ENCODE measurements at places on chromosomes 16 and 17.
A peak's percentile ranks its signal among the peaks of the same experiment; 100 is the strongest.

- no peak for DNase-seq
These were observed 5.6 kb upstream of the TUBG2 start for GRCh38 chr17:42653179-42654124.

DNA sequence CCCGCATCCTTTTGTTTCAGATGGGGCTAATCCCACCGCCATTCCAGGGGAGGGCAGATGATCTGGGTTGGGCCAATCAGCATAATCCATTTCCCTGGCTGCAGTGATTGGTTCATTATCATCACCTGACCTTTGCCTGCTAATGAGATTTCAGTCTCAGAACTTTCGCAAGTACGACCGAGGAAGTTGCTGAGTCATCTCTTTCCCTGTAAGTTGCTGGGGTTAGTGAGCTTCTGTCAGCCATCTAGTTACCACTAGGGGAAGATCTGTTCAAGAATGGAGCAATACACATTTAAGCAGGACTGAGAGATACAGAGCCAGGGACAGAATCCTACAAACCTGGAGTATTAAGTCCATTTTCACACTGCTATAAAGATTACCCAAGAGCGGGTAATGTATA is 65.3 kb upstream of the NUDT7 start:
- no peak for DNase-seq

GRCh38 chr16:4412159-4412558 is 4.2 kb downstream of the CORO7 start:
- DNase-seq: no peak

DNA sequence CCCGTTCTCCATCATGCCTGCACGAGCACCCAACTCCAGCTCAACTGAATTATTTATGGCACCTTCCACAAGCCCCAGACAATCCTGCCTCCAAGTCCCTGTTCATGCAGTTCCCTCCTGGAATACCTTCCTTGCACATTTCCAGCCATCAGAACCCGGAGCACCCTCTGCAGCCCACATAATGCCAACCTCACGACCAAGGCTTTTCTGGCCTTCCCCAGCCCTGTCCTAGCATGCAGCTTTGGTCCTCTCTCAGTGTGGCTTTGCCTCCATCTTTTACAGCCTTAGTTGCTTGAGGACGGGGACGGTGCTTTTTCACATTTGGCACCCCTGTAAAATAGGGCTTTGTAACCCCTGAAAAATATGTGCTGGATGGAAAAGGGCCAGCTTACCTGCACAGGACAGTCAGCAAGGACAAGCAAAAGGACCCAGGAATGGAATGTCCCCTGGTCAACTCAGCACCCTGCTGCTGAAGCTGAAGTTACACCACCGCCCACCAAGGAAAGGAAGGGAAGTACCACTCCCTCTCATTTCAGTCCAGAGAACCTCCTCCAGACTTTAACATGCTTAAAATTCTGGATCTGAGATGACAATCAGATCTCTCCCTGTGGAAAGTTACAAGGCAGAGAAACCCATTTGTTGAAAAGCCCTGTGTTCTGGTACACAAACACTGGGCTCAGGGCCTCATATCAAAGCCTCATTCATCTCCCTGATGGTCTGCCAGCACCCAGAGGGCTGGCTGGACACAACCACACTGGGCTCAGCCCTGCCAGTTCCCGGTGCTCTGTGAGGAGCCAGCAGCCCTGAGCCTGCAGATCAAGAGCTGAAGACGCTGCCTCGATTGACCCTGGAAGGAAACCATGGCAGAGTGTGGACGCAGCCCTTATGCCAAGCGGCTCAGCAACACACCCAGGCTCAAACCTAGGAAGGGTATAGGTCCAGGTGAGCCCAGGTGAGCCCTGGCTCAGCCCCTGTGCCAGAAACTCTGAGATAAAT is 2.9 kb downstream of the SLC39A11 start:
- no peak for DNase-seq

DNA sequence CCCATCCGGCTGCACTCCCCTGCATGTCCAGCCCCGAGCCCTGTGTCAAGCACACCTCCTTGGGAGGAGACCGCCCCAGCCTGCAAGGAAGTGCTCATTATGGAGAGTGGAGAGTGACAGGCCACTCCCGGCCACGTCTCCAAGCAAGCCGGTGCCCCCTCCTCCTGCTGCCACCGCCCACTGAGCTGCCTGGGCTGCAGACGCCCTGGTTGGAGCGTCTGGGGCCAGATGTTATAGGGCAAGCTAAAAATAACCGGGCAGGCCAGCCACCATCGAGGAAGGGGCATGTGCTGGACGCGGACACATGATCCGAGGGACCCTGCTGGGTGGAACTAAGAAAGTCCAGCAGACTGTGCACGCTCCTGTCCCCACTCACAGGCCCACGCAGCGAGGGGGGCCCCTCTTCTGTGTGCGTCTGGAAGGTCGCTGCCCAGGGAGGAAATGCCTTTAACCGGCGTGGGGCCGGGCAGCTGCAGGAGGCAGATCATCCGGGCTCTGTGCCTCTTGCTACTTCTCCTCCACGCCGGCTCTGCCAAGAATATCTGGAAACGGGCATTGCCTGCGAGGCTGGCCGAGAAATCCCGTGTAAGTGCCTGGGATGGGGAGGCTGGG is at the start of gene WFDC1:
WFDC1 (plus strand) TSS at position 348 of the 612 bp plus-strand sequence; CDS start at position 442, 94 bp downstream.
- no peak for DNase-seq

- DNase-seq: no peak
These were observed 9.4 kb downstream of the KRT33A start for GRCh38 chr17:41340934-41341861.

DNA sequence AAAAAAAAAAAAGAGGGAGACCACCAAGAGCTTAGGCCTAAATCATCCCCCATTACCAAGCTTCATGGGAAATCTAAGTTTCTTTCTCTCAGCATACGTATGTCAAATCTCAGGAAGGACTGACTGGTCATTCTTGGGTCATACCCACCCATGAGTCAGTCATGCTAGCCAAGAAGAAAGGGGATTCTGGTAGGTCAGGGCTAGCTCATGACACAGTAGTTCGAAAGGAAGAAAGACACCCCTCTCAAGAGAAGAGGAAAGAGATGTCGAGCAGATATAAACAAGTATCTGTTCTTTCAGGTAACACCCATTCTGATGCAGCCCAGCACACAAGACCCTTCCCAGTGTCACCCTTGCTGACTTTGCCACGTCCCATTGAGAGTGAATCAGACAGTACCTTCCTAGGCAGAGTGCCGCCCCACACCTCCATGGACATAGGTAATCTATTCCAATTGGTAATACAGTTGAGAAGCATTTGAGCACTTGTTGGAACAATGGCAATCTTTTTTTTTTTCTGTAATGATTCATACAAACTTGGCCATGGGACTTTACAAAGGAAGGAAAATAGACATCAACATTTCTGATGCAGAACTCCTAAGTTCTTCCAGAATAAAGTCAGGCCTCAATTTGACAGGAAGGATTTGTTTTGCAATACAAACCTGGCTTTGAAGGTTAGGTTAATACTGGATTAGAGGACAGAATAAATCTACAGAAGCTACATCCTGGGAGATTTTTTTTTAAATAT is 38.2 kb downstream of the COPRS start:
- DNase-seq: no peak

- no peak for DNase-seq
These were observed 100.4 kb upstream of the FA2H start for GRCh38 chr16:74874912-74875546.

DNA sequence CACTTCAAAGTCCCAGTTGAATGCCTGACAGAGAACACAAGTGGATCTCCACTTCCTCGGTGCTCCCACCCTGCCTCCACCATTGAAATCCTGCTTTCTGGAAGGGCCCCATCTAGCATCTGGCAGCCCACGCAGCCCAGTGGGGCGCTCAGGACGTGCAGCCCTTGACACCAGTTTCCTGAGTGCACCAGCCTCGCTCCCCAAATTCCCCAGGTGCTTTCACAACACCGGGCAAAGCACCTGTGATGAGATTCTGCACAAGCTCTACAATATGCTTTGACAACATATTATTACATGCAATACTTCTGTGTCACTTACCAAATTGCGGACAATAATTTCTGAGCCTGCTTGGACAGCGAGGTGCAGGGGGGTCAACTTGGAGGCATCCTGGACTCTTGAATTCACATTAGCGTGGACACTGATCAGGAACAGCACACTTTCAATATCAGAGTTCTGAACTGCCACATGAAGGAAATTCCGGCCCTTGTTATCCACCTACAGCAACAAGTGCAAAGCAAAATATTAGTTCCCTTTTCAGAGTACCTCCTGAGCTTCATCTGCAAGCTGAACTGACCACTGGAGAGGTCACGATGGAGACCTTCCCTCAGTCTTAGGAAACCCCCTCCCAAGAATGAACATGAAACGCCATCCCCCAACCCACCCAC is 33.9 kb downstream of the CYB5D2 start:
- no peak for DNase-seq

DNA sequence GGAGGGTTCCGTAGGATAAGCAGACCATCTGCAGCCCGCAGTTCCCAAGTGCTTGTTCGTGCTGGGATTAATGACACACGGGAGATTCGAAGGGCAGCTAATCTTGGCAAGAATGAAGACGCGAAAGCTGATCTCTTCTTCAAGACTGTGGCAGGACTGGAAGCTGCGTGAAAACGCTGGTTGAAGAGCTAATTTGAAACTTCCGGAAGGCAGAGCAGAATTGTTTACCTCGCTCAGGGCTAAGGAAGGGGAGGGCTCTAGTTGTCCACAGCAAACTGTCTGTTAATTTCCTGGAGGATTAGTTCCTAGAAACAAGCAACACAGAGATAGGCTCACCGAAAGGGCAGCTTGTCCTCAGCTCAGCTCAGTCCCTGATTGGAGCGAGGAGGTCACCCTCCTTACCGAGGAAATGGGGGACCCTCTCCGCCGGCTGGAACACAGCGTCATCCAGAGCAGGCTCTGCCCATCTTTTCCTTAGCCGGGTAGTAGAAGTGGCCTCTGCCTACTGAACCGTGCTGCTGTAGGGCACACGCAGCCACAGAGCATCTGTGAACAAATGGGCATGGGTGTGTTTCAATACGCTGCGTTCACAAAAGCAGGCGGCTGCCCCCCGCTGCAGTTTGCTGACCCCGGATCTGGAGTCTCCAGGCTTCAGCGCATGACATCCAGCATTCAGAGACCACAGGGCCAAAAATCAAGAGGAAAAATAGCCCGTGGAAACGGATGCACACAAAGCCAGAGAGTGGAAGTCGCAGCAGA is 16.7 kb upstream of the BAIAP2 start:
- no peak for DNase-seq

DNA sequence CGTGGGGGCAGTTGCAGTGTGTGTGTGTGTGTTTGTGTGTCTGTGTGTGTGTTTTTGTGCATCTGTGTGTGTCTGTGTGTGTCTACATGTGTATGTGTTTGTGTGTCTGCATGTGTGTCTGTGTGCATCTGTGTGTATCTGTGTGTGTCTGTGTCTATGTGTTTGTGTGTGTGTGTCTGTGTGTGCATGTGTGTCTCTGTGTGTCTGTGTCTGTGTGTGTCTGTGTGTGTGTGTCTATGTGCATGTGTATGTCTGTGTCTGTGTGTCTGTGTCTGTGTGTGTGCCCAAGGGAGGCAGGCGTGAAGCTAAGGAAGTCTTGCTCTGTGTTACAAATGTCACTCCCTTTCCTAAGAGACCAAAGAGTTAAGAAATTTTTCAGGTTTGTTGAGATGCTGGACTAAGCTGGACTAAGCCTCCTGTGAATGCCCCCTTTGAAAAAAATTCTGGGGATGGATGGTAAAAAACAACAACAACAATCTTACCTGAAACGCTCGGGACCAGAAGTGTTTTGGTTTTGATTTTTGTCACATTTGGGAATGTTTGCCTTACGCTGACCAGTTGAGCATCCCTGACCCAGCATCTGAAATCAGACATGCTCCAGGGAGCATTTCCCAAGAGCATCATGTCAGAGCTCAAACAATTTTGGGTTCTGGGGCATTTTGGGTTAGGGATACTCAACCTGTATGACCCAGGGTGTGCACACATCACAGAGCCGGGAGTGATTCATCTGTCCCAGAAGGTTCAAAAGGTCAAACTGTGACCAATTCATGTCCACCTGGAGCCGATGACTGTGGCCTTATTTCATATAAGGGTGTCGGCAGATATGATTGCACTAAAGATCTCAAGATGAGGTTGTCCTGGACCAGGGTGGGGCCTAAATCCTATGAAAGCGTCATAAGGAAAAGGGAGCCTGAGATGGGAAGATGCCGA is 48.6 kb upstream of the ZNF469 start:
- no peak for DNase-seq

DNA sequence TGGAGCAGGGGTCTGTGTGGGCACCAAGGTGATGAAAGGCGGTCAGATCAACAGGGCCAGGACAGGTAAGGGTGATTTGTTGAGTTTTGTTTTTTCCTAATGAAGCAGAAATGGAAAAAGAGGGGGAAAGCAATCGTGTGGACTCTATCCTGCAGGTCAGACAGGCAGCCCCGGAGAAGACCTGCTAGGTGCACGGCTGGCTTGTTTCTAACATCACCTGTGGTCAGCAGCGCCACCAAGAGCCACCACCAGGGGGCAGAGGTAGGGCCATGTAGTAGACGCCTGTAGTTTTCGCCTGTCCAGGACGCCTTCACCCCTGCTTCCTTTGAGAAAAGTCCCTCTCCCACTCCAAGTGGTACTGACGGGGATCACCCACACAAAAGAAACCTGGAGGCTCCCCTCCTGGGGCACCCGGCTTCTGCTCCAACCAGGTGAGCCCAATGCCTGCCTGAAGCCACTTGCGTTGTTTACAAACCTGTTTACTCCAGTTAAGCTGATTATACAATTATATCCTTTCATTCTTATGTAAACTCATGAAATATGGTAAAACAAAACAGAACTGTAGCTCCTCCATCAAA is 54.2 kb upstream of the SEC14L1 start:
- DNase-seq: peak; percentile 57

DNA sequence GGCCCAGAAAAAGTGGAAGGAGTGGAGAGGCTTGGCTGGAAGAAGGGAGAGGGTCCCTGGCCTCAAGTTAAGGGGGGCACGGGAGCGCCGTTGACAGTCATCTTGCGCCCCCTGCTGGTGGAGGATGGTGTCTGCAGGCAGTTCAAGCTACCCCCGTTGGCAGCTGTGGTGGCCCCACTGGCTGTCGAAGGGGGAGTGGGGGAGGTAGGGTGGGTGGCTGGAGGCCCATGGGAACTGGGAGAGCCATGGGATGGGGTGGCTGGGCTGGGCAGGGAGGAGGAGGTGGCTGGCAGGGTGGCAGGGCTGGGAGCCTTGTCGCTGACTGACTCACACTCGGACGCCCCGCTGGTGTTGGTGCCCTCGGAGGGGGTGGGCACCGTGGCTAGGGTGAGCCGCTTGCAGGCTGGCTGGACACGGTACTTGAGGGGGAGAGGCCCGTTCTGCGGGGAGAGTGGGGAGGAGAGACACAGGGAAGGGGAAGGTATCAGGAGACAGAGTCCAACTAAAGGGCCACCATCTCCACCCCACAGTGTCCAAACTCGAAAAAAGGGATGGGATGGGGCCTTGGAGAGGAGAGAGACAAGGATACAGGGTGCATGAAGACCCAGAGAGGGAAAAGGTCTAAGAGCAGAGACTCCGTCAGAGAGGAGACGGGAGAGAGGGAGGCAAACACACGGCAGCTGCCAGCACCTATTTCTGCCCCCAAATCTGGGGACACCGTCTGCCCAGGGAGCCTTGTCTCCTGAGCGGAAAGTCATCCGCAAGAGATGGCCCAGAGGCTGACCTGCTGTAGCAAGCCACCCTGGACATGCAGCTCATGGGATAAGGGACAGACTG is 5.2 kb downstream of the CISD3 start:
- peak; percentile 64 for DNase-seq

Measured in RWPE1 (cell line).